ENCODE measurements at places on chromosomes 1 and 21. TPM values are rescaled to one million over a fixed set of nuclear protein-coding genes. Genes with fewer than 3 reads are reported as not detected.

The AMY1A gene
- 10.4 TPM for total RNA-seq

The SLC2A5 gene
- total RNA-seq, result 2.8 TPM

The DIPK1A gene
- total RNA-seq, result 5.9 TPM

- H3K27ac ChIP-seq, result peak overlapping the region; percentile 17
- peaks cover 2% of the 10 kb centered on the region for H3K4me1 ChIP-seq
- no peak overlapping the region for H3K4me3 ChIP-seq
- H3K36me3 ChIP-seq, result peaks cover 8% of the 10 kb centered on the region
These were observed 1.8 kb downstream of the AGPAT3 start for GRCh38 chr21:43866659-43867331.

DNA sequence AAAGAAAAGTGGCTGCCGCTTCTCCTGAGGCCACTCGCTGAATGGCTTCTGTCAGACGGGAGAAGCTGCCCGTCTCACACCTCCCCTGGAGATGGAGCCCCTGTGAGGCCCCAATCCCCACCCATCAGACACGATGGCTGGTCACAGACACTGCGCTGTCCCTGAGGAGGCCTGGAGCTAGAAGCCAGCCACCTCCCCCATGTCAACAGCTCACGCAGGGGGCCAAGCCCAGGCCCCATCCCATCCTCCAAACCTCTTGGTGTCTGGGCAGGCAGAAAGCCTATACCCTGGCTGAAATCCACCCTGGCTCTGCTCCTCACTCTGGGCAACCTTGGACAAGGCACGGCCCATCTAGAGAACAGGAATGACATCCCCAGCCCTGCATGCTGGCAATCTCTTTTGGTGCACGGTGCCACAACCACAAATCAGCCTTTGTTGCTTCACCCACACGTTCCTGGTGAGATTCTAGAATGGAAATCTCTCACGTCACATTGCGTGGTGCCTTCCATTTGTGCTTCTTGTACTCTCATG, 273.9 kb upstream of the VAMP3 start:
- H3K4me1 ChIP-seq, result peaks cover 24% of the 10 kb centered on the region
- H3K27ac ChIP-seq, result no peak overlapping the region

DNA sequence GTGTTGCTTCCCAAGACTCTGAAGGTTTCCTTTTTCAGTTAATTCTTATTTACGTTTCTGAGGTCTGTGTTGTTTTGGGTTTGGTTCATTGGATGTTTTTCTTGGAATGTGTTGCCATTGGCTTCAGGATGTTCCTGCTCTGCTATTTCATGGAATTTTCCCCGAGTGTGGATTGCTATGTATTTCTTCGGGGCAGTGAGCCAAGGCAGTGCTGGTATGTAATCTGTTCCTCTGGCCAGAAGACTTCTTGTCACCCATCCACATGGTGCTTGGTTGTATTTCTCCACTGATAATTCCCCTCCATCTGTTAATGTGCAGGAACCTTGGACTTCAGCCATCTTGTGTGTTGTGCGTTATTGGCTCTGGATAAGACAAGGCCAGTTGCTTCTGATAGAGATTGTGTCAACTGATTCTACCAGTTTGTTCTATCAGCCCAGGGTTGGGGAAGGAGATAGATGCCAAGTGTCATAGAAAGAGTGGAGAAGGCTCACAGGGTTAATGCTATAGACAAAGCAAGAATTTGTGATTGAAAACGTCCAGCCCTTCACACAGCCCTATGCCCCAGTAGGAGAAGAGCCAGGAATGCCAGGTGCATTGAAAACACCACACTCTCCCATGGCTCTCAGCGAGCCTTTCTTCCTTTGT, 505.2 kb downstream of the PLPP3 start:
- H3K4me1 ChIP-seq, result peaks cover 25% of the 10 kb centered on the region
- no peaks in the 10 kb centered on the region for H3K36me3 ChIP-seq
- no peak overlapping the region for H3K27ac ChIP-seq
- DNase-seq, result peak; percentile 99
- H3K27me3 ChIP-seq, result no peaks in the 10 kb centered on the region

DNA sequence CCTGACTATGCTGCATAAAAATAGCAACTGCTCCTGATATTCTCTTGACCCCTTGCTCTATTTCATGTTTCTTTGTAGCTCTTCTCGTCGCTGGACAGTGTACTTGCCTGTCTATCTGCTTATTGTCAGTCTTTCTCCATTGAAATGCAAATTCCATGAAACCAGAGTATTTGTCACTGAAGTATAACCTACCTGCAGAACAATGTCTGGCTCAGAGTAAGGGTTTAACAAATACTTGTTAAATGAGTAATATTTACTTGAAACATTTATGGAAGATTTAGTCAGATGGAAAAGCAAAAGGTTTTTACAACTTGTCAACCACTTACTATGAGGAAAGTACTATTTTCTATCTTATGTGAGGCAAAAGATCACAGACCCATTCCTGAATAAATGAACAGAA, 19.9 kb upstream of the ERICH3 start:
- H3K4me1 ChIP-seq, result no peaks in the 10 kb centered on the region
- H3K4me3 ChIP-seq, result no peak overlapping the region
- no peaks in the 10 kb centered on the region for H3K36me3 ChIP-seq
- H3K27me3 ChIP-seq, result no peaks in the 10 kb centered on the region
- H3K27ac ChIP-seq, result no peak overlapping the region

GRCh38 chr1:9375912-9376311, 83.2 kb downstream of the SPSB1 start:
- no peak for DNase-seq
- H3K4me1 ChIP-seq, result peaks cover 13% of the 10 kb centered on the region

GRCh38 chr1:59393211-59394180, 96.6 kb downstream of the FGGY start:
- H3K27me3 ChIP-seq, result no peaks in the 10 kb centered on the region
- peaks cover 28% of the 10 kb centered on the region for H3K4me1 ChIP-seq
- H3K27ac ChIP-seq, result no peak overlapping the region
- no peak overlapping the region for H3K4me3 ChIP-seq

DNA sequence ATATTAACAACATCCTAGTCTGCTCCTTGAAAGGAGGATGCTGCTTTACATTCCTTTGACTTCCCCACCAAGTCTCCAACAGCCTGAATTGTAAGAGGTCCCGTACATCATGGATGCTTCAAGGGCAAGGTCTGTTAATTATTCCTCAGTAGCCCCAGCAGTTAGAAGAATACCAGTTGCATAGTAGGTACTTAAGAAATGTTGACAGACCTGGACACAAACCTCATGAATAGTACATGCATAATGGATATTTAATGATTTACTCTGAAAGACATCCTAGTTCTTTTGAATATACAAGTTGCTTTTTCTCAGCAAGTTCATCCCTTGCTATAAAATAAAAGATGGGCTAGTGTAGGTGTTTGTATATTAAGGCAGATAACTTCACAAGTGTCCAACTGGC, 112.1 kb upstream of the DPYD start:
- DNase-seq, result no peak
- H3K27ac ChIP-seq, result no peak overlapping the region
- no peaks in the 10 kb centered on the region for H3K27me3 ChIP-seq
- H3K4me1 ChIP-seq, result no peaks in the 10 kb centered on the region

DNA sequence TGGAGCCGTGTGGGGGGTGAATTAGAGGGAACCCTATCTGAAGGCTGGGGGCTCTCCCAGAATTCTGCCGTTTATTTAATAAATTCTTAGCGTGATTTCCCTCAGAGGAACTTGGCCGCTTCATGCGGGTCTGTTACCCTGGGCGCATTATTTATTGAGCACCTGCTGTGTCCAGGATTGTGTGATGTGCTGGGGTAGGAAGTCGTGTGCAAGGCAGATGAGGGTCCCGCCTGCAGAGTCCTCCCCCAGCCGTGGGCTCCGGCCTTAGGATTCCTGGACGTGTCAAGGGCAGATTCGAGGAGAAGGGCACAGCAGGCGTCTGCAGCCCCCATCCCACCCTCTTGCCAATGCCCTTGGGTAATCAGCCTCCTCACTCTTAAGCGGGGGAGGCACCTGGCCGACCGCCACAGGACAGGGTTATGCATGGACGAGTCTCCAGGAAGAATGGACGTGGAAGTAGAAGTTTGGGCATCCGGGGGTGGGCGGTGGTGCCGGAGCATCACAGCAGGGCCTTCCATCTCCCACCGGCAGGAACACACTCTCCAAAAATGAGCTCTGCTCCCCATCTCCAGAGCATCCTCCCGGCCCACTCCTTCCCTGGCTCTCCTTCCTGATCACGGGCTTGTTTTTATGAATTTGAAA, 233.3 kb upstream of the C1orf174 start:
- no peak for DNase-seq

DNA sequence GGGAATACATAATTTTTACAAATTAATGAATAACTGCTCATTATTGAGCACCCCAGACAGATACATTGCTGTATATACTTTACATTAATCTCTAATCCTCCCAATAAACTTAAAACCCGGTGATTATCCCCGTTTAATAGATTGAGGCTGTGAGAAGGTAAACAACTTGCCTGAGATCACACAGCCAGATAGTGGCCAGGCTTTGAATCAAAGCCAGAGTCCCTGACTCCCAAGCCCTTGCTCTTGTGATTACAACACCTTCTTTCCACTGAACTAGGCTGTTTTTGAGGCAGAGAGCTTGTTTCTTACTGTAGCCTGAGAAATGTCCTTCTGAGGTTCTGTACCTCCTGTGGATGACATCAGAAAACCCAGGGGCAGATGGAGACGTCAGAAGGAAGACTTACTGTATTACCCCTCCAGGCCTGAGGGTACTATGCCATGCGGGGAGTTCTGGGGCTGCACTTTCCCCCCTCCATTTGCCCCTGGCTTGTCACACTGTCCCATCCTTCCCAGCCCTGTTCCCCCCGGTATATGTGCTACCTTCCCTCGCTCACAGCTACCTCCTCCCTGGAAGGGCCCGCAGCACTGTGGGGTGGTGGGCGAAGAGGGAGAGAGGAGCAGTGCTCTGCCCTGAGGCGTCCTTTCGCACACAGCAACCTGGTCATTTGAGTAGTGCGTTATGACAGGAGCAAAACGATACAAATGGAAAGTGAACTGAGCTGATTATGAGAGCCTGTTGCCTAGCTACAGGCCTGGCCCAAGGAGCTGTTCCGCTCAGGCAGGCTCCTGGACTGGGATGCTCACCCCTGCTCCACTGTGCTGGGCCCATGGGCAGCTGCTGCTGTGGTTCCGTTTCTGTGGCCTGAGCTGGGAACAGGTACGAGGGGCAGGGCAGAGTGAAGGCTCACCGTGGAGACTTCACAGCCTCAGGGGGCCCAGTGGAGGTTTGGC, 4.6 kb downstream of the KCNC4 start:
- H3K4me1 ChIP-seq, result no peaks in the 10 kb centered on the region
- H3K4me3 ChIP-seq, result no peak overlapping the region
- no peak for DNase-seq
- no peak overlapping the region for H3K27ac ChIP-seq

- no peaks in the 10 kb centered on the region for H3K4me1 ChIP-seq
- H3K27ac ChIP-seq, result no peak overlapping the region
- no peaks in the 10 kb centered on the region for H3K36me3 ChIP-seq
- DNase-seq, result no peak
- no peaks in the 10 kb centered on the region for H3K27me3 ChIP-seq
These were observed 28.5 kb downstream of the DENND2C start for GRCh38 chr1:114641377-114641776.

- no peak overlapping the region for H3K4me3 ChIP-seq
- H3K4me1 ChIP-seq, result no peaks in the 10 kb centered on the region
- no peak overlapping the region for H3K27ac ChIP-seq
- H3K36me3 ChIP-seq, result no peaks in the 10 kb centered on the region
- no peak for DNase-seq
These were observed 15.0 kb downstream of the HTR1D start for GRCh38 chr1:23202263-23202749.

DNA sequence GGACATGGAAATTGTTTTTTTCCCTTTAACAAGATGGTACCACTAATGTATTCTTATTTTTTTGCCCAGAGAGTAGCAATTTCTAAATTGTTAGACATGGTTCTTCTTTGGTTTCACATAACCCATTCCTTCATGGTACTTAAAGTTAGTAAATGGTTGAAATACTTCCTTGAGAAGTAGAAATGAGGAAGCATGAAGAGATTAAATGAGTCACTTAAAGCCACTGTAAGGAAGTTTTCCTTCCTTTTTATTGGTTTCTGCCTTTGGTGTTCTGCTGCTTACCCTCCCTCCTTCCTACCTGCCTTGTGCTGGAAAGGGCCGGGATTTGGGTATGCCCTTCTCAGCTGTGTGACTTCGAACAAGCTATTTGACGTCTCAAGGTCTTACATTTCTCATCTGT, 101.0 kb downstream of the KIF26B start:
- no peak overlapping the region for H3K4me3 ChIP-seq
- H3K27ac ChIP-seq, result no peak overlapping the region
- no peak for DNase-seq

DNA sequence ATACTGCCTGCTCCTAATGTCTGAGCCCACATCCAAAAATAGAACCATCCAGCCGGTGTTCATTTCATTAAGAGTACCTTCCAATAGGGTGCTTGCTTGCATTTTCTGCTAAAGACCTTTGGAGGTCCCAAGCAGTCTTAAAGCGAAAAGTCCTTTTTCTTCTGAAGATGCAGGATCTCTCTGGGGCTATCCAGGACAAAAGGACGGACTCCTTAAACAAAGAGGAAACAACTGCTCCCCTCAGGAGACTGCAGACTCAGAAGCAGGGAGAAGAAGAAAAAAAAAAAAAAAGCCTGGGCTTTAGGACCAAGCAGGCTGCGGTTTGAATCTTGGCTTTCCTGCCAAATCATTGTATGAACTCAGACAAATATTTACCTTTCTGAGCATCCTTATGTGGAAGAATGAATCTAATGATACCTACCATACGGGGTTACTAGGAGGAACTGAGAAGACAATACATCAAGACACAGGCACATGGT, 204.0 kb downstream of the PLPP3 start:
- no peak for DNase-seq
- peaks cover 4% of the 10 kb centered on the region for H3K4me1 ChIP-seq
- H3K4me3 ChIP-seq, result no peak overlapping the region
- H3K36me3 ChIP-seq, result no peaks in the 10 kb centered on the region

- no peak for DNase-seq
- no peaks in the 10 kb centered on the region for H3K27me3 ChIP-seq
- peaks cover 6% of the 10 kb centered on the region for H3K4me1 ChIP-seq
- no peaks in the 10 kb centered on the region for H3K36me3 ChIP-seq
These were observed 14.6 kb upstream of the LGALS8 start for GRCh38 chr1:236509203-236509602.

- H3K27me3 ChIP-seq, result no peaks in the 10 kb centered on the region
- peak overlapping the region; percentile 59 for H3K27ac ChIP-seq
- no peak overlapping the region for H3K4me3 ChIP-seq
- DNase-seq, result no peak
- no peaks in the 10 kb centered on the region for H3K36me3 ChIP-seq
- peaks cover 17% of the 10 kb centered on the region for H3K4me1 ChIP-seq
These were observed 243.8 kb upstream of the RAB4A start for GRCh38 chr1:229027158-229027557.

GRCh38 chr1:167345386-167345733, 124.7 kb downstream of the POU2F1 start:
- no peaks in the 10 kb centered on the region for H3K27me3 ChIP-seq
- no peaks in the 10 kb centered on the region for H3K4me1 ChIP-seq
- H3K36me3 ChIP-seq, result peaks cover 3% of the 10 kb centered on the region
- DNase-seq, result no peak
- H3K4me3 ChIP-seq, result no peak overlapping the region

Data from lung (tissue), 17 donors.